ENCODE measurements at places on chromosomes 7 and 10. TPM values are rescaled to one million over a fixed set of nuclear protein-coding genes. Genes with fewer than 3 reads are reported as not detected.

The CYP3A5 gene
- 3.5 TPM for total RNA-seq

The DNA2 gene
- total RNA-seq = 1.6 TPM

The CHCHD3 gene
- 36.1 TPM for total RNA-seq

The ANKRD1 gene
- 6.6 TPM for total RNA-seq

The FKBP6 gene
- not detected for total RNA-seq

DNA sequence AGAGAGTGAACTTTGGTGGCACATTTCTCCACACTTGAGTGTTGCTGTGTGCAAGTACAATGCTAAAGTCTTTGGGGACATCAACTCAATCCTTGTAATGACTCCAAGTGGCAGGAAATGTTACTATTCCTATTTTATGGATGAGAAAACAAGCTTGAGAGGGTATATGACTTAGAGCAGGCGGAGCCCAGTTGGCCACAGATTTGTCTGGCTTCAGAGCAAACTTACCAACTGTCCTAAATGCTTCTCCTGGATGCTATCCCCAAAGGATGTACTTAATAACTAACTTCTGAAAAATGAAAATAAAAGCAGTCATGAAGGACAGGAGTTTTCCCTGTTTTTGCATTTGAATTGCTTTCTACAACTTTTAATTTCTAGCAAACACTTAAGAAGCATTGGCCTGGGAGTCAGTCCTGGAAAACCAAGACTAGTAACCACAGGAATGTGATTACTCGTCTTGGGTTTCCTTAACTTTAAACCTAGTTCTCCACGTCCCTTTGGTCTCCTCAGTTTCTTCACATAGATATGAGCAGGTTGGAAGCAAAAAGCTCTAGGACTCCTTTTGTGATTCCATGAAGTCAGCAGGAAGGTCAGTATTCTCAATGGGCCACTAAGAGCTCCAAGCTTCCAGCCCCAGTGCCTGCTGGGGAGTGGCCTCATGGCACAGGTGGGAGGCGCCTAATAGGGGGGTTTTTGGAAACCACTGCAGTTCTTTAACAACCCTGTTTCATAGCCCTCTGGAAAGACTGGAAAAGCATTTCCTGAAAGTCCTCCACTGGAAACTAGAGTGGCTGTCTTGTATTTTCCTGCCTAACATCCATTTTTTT, 140.8 kb downstream of the GLCCI1 start:
- no peak overlapping the region for H3K27ac ChIP-seq
- no peak overlapping the region for H3K4me3 ChIP-seq
- DNase-seq = no peak
- H3K4me1 ChIP-seq = no peaks in the 10 kb centered on the region

GRCh38 chr10:37975401-37975991, 951 bp downstream of the ZNF25 start:
- no peaks in the 10 kb centered on the region for H3K27me3 ChIP-seq
- H3K36me3 ChIP-seq = peaks cover 8% of the 10 kb centered on the region
- peak overlapping the region; percentile 96 for H3K27ac ChIP-seq
- peaks cover 12% of the 10 kb centered on the region for H3K4me1 ChIP-seq
- peak overlapping the region; percentile 84 for H3K4me3 ChIP-seq

DNA sequence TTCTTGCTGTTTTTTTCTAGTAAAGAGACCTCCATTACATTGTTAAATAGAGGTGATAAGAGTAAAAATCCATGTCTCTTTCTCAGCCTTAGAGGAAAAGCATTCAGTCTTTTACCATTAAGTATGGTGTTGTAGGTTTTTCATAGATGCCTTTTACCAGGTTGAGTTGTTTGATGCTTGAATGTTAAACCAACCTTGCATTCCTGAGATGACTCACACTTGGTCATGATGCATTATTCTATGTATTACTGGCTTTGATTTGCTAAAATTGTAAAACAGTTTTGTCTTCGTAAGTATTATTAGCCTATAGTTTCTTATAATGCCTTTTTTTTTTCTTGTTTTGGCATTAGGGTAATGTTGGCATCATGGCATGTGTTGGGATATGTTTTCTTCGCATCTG, 90.0 kb downstream of the ANKRD61 start:
- H3K27ac ChIP-seq = no peak overlapping the region
- DNase-seq = no peak
- H3K4me3 ChIP-seq = no peak overlapping the region
- peaks cover 47% of the 10 kb centered on the region for H3K36me3 ChIP-seq
- H3K4me1 ChIP-seq = no peaks in the 10 kb centered on the region

- H3K4me1 ChIP-seq = peaks cover 11% of the 10 kb centered on the region
- H3K27me3 ChIP-seq = no peaks in the 10 kb centered on the region
- no peaks in the 10 kb centered on the region for H3K36me3 ChIP-seq
- no peak overlapping the region for H3K4me3 ChIP-seq
- DNase-seq = no peak
Measured at GRCh38 chr7:94178230-94178629, 174.1 kb upstream of the BET1 start.

GRCh38 chr10:124318811-124319210, 99.9 kb downstream of the OAT start:
- H3K27ac ChIP-seq = no peak overlapping the region
- H3K27me3 ChIP-seq = no peaks in the 10 kb centered on the region
- DNase-seq = no peak
- no peaks in the 10 kb centered on the region for H3K4me1 ChIP-seq
- H3K4me3 ChIP-seq = no peak overlapping the region
- H3K36me3 ChIP-seq = no peaks in the 10 kb centered on the region

- no peak overlapping the region for H3K4me3 ChIP-seq
- no peak overlapping the region for H3K27ac ChIP-seq
- no peaks in the 10 kb centered on the region for H3K27me3 ChIP-seq
- H3K36me3 ChIP-seq = peaks cover 3% of the 10 kb centered on the region
- no peak for DNase-seq
Measured at GRCh38 chr10:119526621-119527592, 15.6 kb downstream of the RGS10 start.

DNA sequence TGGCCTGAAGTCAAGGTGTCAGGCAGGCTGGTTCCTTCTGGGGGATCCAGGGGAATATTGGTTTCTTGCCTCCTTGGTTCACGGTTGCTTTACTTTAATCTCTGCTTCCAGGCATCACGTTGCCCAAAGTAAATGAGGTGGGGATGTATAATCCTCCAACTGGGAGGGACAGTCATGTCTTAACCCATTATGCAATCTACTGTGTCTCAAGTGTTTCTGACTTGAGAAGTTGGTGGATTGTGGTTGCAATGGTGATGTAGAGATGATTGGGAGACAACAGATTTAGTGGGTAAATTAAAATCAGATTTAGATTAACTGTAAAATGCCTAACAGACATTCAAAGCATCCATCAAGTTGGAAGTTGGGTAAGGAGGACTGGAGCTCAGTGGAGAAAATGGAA, 32.7 kb downstream of the TBXAS1 start:
- H3K4me1 ChIP-seq = no peaks in the 10 kb centered on the region
- H3K4me3 ChIP-seq = no peak overlapping the region
- H3K27me3 ChIP-seq = no peaks in the 10 kb centered on the region
- no peak for DNase-seq

DNA sequence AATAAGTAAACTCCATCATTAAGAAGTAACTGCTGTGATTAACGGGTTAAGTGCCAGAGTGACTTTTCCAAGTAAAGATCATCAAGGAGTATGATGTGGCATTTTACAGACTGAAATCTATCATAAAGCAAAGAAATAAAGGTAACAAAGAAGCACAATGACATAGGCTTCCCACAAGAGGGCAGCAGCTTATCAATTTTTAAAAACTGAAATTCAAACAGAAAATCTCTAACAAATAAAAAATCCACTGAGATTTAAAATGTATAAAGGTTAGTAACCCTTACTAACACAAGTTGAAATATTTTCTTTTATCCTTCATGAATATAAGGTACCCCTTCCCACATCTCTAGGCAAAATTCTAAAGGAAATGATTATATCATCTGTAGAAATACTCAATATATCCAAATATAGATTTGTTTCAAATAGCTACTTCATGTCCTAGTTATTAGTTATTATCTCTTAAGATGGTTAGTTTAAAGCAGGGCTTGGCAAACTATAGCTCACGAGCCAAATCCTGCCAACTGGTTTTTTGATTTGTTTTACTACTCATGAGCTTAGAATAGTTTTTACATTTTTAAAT, 29.2 kb downstream of the FAM3C start:
- H3K4me1 ChIP-seq = peaks cover 1% of the 10 kb centered on the region
- H3K4me3 ChIP-seq = no peak overlapping the region
- no peak for DNase-seq
- peaks cover 2% of the 10 kb centered on the region for H3K36me3 ChIP-seq

DNA sequence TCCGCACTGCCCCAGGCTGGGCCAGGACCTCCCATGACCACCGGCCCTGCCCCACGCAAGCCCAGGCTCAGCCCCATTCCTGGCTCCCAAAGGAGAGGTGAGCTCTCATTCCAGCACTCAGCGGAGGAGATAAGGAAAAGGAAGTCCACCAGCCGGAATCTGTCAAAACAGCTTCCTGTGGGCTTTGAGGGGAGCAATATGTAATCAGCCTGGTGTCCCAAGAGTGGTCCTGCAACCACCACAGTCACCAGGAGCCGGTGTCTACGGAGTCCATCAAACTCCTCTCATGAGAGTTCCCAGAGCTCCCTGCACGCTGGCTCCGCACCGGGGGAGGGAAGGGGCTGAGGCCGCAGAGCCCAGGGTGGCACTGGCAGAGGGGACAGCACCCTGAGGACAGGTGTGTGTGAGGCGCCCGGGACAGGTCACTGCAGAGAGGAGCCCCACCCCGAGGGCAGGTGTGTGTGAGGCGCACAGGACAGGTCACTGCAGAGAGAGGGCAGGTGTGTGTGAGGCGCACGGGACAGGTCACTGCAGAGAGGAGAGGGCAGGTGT, 57.9 kb downstream of the STK32C start:
- H3K36me3 ChIP-seq = no peaks in the 10 kb centered on the region
- DNase-seq = no peak
- H3K4me1 ChIP-seq = no peaks in the 10 kb centered on the region
- H3K4me3 ChIP-seq = no peak overlapping the region
- H3K27me3 ChIP-seq = no peaks in the 10 kb centered on the region
- no peak overlapping the region for H3K27ac ChIP-seq

GRCh38 chr10:76719006-76719405, 918.6 kb downstream of the KCNMA1 start:
- no peaks in the 10 kb centered on the region for H3K27me3 ChIP-seq
- DNase-seq = no peak
- no peak overlapping the region for H3K4me3 ChIP-seq
- peak overlapping the region; percentile 57 for H3K27ac ChIP-seq

GRCh38 chr10:29186221-29186620, 102.6 kb upstream of the LYZL1 start:
- H3K4me1 ChIP-seq = no peaks in the 10 kb centered on the region
- H3K4me3 ChIP-seq = no peak overlapping the region
- H3K36me3 ChIP-seq = no peaks in the 10 kb centered on the region
- no peaks in the 10 kb centered on the region for H3K27me3 ChIP-seq
- H3K27ac ChIP-seq = no peak overlapping the region

- H3K27me3 ChIP-seq = no peaks in the 10 kb centered on the region
- H3K4me3 ChIP-seq = no peak overlapping the region
- no peak for DNase-seq
- H3K36me3 ChIP-seq = no peaks in the 10 kb centered on the region
Measured at GRCh38 chr10:7513455-7513854, 102.6 kb upstream of the SFMBT2 start.

GRCh38 chr7:42227936-42228591, 8.9 kb downstream of the GLI3 start:
- peaks cover 5% of the 10 kb centered on the region for H3K4me1 ChIP-seq
- DNase-seq = no peak
- no peaks in the 10 kb centered on the region for H3K36me3 ChIP-seq
- no peak overlapping the region for H3K27ac ChIP-seq
- H3K4me3 ChIP-seq = peak overlapping the region; percentile 71

DNA sequence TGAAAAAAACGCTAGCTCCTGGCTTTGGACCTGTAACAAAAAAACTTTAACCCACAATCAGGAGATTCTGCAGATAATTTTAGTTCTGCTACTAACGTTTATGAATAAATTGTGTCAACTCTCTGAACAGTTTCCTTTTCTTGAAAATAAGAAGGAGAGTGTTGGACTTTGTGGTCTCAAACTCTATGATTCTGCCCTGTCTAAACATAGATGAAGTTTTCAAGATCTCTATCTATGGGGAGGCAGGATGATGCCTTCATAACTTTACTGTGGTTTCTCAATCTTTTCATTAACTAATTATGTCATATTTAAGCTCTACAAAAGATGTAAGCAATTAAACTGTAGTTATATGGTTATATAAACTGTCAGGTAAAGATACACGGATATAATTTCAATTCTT, 162.0 kb downstream of the REEP3 start:
- no peaks in the 10 kb centered on the region for H3K36me3 ChIP-seq
- H3K27me3 ChIP-seq = no peaks in the 10 kb centered on the region
- H3K4me3 ChIP-seq = no peak overlapping the region
- H3K4me1 ChIP-seq = no peaks in the 10 kb centered on the region
- no peak overlapping the region for H3K27ac ChIP-seq

Data from thoracic aorta (tissue), 2 donors.